CD4-positive, alpha-beta T cell treated with Interferon alpha-2 for 1 hour (primary cell): ENCODE measurements at places on chromosomes 12 and 14.

GRCh38 chr12:71438670-71439361 is 782 bp upstream of the LGR5 start:
- DNase-seq, result no peak

GRCh38 chr12:65443038-65443437 is 164.6 kb downstream of the MSRB3 start:
- DNase-seq, result no peak

GRCh38 chr14:83561261-83561660 is 1968.7 kb upstream of the FLRT2 start:
- no peak for DNase-seq

GRCh38 chr12:111112311-111113098 is 192.1 kb upstream of the MYL2 start:
- DNase-seq, result no peak

- no peak for DNase-seq
Observed at GRCh38 chr12:109580272-109580671, 6.7 kb downstream of the MVK start.

GRCh38 chr14:90611936-90612335 is 204.3 kb downstream of the TTC7B start:
- DNase-seq, result no peak

GRCh38 chr14:72590577-72590976 is 303.3 kb downstream of the DPF3 start:
- no peak for DNase-seq

GRCh38 chr14:74326369-74327152 is 21.7 kb upstream of the VRTN start:
- DNase-seq, result no peak

- DNase-seq, result no peak
Observed at GRCh38 chr12:98354520-98355035, 160.8 kb upstream of the TMPO start.

GRCh38 chr12:2084553-2085296 is 31.9 kb downstream of the CACNA1C start:
- DNase-seq, result no peak

DNA sequence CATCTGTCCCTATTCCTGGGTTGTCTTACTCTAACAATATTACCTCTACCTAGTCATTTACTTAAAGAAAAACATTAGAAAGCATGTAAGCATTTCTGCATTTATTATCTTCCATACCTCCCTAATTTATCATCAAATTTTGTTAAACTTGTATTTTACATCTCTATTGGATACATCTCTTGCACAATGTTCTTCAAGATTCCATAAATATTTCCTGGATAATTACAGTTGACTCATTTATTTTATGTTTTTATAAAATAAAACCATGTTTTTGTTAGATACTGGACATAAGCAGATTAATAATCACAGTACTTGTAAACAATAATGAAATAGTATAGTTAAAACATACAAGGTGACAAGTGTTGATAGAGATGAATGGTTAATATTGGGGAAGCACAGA is 209.0 kb downstream of the TMTC3 start:
- DNase-seq, result no peak
